ENCODE measurements at places on chromosomes 1 and 21.

- no peak for DNase-seq
Measured at GRCh38 chr1:185964946-185965345, 230.8 kb downstream of the HMCN1 start.

GRCh38 chr1:154931940-154932487, 4.5 kb downstream of the PMVK start:
- DNase-seq: no peak

- no peak for DNase-seq
Measured at GRCh38 chr1:12712076-12712475, 3.8 kb upstream of the AADACL3 start.

DNA sequence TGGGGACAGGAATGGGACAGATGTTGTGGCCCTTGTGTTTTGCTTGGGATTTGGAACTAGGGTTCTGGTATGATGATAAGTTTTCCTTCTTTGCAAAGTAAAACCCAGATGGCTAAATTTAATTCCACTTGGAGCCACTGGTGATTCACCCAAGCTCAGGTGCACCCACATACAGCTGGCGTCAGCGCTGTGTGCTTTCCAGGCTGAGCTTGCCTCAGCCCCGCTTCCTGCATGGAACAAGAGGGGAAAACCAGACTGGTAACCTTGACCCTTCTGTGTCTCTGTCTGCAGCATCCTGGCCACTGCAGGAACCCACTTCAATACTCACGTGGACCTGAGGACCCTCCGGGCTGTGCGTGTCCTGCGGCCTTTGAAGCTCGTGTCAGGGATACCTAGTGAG, 94.2 kb downstream of the CACNA1E start:
- no peak for DNase-seq

All from epithelial cell of proximal tubule (primary cell).